ENCODE measurements at places on chromosomes 5 and 9.

- DNase-seq: no peak
These were observed 164.3 kb downstream of the SYK start for GRCh38 chr9:90966031-90966290.

DNA sequence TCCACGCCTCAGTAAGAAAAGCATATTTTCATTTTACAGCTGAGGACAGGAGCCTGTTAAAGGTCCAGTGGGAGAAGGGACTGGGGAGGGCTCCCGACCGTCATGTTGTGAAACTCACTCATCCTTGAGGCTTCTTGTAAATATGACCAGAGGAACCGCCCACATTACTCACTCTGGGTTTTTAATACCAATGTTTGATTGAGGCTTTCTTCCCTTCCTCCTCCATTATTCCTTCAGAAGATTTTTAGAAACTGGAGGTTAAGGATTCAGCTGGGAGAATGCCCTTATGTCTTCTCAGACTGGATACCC lies 61.4 kb upstream of the GLRX start:
- DNase-seq: no peak

GRCh38 chr5:18761801-18762200 lies 1127.5 kb downstream of the TAF11L14 start:
- DNase-seq: no peak

- DNase-seq: no peak
These were observed 46.8 kb downstream of the LHFPL2 start for GRCh38 chr5:78601559-78602314.

DNA sequence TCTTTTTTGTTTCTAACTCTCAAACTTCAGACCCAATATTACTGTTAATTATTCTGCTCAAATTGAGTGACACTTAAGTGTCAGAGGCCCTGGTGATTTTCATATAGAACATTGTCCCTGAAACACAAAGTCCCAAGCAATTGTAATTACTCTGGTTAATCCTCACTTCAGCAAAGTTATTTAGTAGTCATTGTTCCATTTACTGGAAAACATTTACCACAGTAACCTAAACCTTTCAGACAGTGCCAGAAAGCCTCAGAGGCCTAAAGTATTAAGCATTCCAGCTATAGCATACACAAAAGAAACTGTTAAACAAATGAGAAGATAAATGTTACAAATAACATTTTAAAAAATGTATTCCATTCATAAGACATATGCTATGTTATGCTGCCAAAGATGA lies 237.2 kb upstream of the CDH6 start:
- DNase-seq: no peak

DNA sequence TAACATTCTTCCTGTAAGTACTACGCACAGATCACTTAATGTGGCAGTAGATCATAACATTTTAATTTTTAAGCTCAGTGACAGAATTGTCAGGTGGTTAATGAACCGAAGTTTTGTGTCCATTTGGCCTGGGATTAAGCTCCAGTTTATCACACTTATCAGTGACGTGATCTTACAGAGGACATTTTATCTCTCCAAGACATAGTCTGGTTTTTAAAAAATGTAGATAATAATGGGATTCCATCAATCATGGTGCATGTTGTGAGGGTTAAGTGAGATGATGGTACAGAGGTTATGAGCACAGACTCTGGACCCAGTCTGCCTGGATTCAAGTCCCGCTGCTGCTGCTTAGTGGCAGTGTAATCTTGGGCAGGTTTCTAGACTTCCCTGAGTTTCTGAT lies 66.0 kb upstream of the ZFAND5 start:
- no peak for DNase-seq

GRCh38 chr9:124130277-124131075 lies 118.9 kb downstream of the LHX2 start:
- no peak for DNase-seq

DNA sequence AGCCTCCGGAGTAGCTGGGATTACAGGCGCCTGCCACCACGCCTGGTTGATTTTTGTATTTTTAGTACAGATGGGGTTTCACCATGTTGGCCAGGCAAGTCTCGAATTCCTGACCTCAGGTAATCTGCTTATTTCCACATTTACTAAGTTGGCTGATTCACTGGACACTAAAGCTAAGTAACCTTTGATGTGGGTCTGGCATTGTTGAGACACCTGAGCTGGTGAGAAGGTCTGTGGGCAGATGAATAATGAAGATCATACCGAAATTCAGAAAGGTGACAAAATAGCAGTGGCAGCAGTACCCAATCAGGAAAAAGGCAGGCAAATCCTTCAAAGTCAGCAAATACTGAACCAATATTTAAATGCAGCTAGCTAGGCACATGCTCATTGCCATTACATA lies 210.6 kb upstream of the ZNF608 start:
- DNase-seq: no peak

DNA sequence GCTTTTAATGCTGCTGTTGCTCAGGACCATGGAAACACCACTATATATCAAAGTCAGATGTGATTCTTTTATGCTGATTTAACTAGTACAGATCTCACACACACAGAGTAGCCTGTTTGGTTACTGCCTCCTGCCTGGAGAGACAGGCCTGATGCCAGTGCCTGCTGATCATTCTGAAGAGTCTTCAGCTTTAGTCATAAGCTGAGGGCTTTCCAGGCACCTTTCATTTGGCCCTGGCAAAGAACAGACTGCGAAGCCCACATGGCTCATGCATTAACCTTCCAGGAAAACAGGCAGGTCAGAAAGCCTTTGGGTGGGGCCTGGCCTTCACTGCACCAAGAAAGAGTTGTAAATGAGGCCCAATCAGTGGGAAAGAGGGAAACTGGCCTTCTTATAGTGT lies 144.7 kb downstream of the SAXO1 start:
- DNase-seq: no peak

GRCh38 chr5:96412868-96413449 lies 20.1 kb downstream of the PCSK1 start:
- DNase-seq: no peak

DNA sequence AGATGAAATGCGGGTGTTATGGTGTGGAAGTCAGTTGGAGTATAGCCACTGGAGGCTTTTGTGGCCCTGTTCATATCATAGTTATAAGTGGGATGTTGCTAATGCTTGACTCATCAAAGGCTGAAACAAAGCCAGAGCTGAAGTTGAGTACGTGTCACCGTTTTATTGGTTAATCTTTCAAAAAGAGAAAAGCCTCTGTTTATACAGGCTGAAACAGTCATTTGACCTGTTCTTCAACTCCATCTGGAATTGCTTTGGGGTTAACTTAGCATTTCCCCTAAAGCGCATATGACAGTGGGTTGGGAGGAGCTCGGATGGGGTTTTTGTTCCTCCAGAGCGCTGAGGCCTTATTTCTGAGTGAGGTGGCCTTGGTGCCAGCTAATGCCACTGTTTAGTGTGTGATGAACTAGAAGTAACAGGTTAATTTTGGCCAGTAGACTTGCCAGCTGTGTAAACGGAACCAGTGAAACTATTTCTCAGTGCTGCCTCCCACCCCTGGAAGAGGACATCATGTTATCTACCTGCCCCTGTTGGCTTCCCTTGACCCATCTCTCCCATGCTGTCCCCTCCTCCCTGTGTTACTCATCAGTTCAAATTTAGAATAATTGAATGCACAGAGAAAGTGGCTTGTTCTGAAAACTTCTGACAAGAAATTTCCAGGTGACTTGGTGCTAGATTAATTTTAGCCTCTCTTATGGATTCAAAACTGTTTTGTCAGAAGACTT lies 34.2 kb downstream of the MTAP start:
- DNase-seq: peak; percentile 23
